ENCODE measurements at places on chromosomes 16 and 17. TPM values are rescaled to one million over a fixed set of nuclear protein-coding genes. Genes with fewer than 3 reads are reported as not detected.

- no peak for DNase-seq
Measured at GRCh38 chr16:83561876-83562275, 245.9 kb upstream of the HSBP1 start.

DNA sequence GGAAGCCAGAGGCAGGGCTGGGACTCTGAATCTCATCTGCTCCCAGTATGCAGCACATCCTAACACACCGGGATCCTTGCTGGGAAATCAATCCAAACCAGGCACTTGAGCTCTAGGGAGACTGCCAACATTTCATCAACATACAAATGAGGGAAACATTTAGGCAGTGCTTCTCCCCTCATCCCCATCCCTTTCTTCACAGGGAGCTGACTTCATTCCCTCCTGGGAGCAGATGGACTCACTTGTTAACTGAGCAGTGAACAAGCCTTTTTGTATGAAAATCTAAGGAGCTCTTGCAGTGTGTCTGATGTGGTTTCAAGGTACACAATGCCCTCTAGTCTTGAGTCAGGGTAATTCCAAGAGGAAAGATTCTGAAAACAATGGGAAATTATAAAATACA lies 96.3 kb downstream of the TMEM114 start:
- DNase-seq, result no peak

The BORCS6 gene
- polyA plus RNA-seq, result 14.8 TPM

GRCh38 chr16:86428729-86429517 lies 81.4 kb upstream of the FOXF1 start:
- DNase-seq, result no peak

The TEKT5 gene
- polyA plus RNA-seq, result 0.35 TPM

The PRSS33 gene
- polyA plus RNA-seq, result not detected

DNA sequence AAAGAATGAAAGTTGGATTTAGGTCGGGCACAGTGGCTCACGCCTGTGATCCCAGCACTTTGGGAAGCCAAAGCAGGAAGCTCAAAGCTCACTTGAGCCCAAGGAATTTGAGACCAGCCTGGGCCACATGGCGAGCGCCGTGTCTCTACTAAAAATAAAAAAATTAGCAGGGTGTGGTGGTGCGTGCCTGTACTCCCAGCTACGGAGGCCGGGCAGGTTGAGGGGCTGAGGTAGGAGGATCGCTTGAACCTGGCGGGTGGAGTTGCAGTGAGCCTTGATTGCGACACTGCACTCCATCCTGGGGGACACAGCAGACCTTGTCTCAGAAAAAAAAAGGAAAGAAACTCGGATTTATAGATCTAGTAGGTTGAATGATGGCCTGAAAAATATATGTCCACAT lies 37.4 kb upstream of the RPH3AL start:
- DNase-seq, result no peak

The OR1A2 gene
- not detected for polyA plus RNA-seq

The FOXO3B gene
- polyA plus RNA-seq, result 1.6 TPM

GRCh38 chr17:59746849-59747445 lies 39.5 kb downstream of the VMP1 start:
- no peak for DNase-seq

The TANC2 gene
- 0.82 TPM for polyA plus RNA-seq

DNA sequence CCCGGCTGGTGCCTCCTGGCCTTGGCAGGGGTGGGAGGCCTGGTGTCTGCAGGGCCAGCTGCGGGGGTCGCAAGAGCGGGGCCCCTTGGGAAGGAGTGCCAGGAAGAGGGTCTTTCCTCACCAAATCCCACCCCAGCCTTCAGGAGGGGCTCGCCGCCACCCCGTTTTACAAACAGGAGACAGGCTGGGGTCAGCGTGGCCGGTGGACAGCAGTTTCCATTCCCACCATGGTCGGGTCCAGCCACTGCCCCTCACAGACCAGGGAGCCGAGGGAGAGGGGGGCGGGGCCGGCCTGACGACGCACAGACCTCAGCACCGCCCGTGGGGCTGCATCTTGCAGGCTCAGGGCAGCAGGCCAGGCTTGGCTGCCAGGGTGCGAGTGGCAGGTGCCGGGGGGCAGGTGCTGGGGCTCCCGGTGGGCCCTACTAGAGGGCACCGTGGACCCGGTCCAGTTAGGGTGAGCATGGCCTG lies 7.6 kb downstream of the CBFA2T3 start:
- no peak for DNase-seq

DNA sequence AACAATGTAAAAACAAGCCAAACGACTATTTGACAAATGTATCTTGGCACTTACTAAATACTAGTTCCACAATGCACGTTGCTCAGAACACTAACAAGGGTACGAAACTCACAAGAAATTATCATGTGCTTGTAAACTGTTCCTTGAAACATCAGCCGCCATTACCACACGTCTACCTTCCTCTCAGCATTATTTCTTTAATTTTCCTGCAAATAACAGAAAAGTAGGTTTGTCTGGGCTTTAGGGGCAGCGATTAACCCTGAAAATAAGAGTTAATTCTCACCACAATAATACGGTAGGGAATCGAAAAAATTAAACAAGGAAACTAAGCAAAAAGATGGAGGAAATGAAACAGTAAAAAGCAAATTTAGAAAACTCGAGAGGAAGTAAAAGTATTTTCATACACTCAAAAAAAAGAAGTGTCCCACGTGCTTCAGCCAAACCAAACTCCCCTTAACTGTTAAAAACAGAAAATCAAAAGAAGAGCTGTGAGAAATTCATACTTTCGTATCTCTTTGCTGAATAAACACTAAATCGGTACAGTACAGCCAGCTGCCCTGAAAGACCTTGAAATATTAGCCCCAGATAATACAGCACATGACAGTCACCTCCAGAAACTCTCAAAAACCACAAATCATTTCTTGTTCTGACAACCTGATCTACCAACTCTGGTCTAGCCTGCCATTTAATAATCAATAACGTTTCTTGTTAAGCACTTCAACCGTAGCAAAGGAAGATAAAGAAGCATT lies 1.2 kb downstream of the ARHGAP17 start:
- peak; percentile 68 for DNase-seq

Data from naive B cell (primary cell).